ENCODE measurements at places on chromosomes 13 and 19.
A peak's percentile ranks its signal among the peaks of the same experiment; 100 is the strongest.

- DNase-seq = no peak
These were observed 12.6 kb downstream of the KLC3 start for GRCh38 chr19:45352914-45353796.

GRCh38 chr19:16366433-16367260 lies 42.0 kb downstream of the KLF2 start:
- DNase-seq = no peak

DNA sequence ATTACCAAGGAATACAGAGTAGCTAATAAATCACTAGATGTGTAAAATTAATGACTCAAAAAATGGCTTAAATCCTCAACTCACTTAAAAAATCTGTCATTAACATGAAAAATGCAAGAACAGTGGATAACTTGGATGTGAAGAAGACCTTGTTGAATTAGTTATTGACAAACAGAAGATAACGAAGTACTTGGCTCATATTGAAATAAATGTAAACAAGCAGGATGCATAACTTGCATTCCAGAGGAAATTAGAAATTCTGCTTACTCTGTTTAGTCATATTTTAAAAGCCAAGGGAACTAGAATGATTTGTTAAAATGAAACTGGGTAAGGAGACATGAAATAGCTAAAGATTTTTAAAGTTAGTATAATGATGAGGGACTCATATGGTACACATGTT lies 1812.2 kb downstream of the PCDH9 start:
- DNase-seq = no peak

GRCh38 chr13:34944751-34945150 lies 2.7 kb downstream of the NBEA start:
- no peak for DNase-seq

DNA sequence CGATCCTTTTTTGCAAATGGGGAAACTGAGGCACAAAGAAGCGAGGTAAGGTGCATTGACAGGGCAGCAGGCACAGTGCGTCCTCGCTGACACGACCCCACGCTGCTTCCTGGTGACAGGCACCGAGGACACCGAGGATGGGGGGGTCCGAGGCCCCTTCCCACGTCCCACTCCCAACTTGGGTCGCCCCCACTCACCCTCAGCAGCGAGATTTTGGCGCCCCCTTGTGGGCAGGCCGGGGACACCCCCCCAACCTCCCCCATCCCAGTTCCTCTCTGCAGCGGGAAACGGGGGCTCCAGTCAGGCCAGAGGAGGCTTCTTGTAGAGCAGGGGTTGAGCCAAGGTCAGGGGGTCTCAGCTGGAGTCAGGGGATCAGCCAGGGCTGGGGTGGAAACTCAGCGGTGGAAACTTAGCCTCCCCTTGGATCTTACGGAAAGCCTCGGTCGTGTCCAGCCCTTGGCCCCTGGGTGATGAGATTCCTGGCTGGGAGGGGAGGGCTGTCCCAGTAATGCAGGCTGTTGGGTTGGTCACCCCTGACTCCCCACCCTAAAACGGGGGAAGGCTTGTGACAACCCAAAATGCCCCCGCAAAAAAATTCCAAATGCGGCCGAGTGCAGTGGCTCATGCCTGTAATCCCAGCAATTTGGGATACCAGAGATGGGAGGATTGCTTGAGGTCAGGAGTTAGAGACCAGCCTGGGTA lies 8.2 kb downstream of the SMIM24 start:
- DNase-seq = peak; percentile 43

DNA sequence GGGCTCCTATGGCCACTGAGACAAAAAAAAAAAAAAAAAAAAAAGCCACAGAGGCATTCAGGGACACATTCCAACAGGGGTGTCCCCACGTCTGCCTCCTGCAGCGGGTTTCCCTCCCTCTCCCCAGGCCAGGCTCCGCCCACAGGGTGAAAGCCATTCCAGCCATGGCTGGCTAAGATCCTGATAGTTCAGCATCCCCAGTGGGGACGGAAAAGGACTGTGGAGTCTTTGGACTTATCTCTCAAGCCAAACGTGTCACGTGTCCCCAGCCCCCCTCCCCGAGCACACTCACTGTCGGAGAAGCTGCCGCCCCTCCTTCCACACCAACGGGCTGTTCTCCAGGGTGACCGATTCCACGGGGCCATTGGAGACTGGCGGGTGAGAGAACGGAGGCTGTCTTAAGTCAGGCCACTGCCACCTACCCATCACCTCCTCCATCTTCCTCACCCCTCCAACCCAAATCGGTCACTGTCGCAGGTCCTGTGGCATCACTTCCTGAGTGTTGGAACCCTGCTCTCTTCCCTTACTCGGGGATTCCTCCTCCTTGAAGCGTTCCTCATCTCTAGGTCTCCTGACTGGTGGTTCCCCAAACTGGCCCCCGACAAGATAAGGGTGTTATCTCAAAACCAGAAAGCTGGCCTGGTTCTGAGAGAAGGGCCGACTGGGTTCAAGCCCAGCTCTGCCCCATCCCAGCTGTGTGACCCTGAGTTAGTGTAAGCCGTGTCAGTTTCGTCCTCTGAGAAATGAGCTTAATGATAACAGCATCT lies 9.1 kb upstream of the FKRP start:
- DNase-seq = no peak

DNA sequence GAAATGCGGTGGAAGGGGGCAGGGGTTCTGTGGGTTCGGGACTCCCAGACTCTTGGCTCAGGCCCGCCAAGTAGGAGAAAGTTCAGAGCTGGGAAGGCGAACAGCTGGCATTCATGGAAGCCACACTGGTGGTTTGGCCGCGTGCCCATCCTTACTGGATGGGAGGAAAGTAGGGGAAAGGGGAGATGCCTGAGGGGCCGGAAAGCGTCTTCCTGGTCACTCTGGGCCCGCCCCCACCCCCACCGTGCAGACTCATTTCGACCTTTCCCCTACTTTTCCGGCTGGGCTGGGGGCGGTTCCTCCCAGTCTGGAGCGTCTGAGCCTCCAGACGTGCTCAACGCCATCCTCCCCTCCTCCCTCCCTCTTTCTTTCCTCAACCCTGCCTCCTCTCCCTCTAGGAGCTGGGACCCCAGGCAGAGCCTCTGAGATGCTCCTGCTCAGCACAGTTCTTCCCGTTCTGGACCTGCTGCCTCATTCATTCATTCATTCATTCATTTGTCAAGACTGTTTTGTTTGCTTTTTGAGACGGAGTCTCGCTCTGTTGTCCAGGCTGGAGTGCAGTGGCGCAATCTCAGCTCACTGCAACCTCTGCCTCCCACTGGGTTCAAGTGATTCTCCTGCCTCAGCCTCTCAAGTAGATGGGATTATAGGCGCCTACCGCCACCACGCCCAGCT lies 3.5 kb downstream of the ANGPTL4 start:
- no peak for DNase-seq
